ENCODE measurements at places on chromosomes 11 and 22. TPM values are rescaled to one million over a fixed set of nuclear protein-coding genes. Genes with fewer than 3 reads are reported as not detected.

The HSPB2 gene
- not detected for total RNA-seq

The C11orf65 gene
- 0.80 TPM for total RNA-seq

The OR6T1 gene
- not detected for total RNA-seq

The DSCAML1 gene
- 3.1 TPM for total RNA-seq

DNA sequence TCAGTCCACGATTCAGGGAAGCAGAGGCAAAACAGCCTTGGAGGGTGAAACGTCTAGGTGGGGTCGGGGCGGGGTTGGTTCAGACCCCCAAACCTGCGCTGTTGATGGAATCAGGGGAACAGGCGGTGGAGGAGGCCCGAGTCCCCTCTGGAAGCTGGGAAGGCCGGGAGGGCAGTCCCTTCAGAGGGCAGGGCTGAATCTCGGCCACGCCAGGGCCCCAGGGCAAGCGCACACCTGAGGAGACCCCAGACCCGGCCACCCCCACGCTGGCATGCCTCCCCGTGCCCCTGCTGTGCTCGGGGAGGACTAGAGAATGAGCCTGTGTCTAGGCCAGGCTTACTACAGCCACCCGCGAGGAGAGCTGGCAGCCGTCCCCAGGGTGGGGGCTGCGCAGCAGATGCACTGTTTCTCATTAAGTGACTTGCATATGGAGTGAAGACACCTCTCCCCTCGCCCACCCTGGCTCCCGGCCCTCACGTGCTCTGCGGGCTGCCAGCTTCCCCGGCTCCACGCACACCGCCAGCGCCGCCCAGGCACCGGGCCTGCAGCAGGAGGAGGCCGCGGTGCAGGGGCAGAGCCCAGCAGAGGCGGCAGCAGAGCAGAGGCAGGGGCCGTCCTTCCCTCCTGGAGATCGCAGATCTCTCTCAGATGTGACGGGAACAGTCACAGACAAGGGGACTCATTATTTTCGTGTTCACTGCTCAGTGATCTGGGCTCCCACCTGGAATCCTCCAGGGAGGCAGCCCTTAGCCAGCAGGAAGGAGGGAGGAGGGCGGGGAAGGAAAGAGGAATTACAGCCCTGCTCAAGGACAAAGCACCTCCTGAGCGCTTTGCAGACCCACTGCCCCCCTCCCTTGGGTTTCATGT, 47.1 kb upstream of the OPCML start:
- DNase-seq = no peak

DNA sequence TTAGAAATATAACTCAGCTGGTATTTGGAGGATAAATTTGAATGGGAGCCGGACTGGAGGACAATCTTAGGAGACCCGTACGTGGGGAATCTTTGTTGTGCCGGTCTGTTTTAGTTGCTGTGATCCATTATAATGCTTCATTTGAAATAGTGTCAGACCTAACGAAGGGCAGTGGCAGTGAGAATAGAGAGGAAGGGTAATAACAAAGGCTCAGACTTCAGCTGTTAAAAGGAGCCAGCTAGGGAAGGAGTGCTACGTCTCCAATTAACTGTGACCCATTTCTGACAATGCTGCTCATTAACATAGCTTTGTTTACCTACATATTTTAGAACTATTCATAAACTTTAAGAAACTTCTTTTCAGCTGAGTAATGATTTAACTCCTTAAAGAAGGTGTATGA, 246.9 kb downstream of the OPCML start:
- DNase-seq = no peak

- DNase-seq = no peak
These were observed 7.7 kb downstream of the SLC35E4 start for GRCh38 chr22:30643055-30643875.

- DNase-seq = no peak
These were observed 5.7 kb upstream of the SEPTIN3 start for GRCh38 chr22:41963453-41964111.

DNA sequence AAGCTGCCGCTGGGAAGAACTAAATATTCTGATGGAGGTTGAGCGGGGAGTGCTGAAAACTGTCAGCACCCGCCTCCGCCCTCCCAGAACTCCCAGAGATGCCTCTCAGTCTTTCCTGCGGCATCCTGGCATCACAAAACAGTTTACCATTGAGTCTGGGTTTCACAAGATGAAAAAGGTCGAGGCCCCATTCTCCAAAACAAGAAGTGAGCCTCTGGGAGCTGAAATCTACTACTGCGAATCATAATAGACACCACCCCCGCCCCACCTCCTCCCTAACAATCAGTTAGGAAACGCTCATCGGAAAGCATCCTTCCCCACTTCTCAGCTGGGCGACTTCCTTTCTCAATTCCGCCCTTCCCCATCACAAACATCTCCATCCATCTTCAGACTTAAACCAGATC, 1.0 kb downstream of the SUN2 start:
- DNase-seq = no peak

Measured in activated naive CD8-positive, alpha-beta T cell treated with anti-CD3 and anti-CD28 coated beads, Interleukin-2, amount 10 ng/mL, durations not matched to agents 7 days and 5 days (primary cell).